Activated CD8-positive, alpha-beta memory T cell treated with anti-CD3 and anti-CD28 coated beads for 1 hour (primary cell): ENCODE measurements at places on chromosomes 2 and 18.

- no peak for DNase-seq
Observed at GRCh38 chr2:110140401-110140800, 24.8 kb upstream of the MALL start.

DNA sequence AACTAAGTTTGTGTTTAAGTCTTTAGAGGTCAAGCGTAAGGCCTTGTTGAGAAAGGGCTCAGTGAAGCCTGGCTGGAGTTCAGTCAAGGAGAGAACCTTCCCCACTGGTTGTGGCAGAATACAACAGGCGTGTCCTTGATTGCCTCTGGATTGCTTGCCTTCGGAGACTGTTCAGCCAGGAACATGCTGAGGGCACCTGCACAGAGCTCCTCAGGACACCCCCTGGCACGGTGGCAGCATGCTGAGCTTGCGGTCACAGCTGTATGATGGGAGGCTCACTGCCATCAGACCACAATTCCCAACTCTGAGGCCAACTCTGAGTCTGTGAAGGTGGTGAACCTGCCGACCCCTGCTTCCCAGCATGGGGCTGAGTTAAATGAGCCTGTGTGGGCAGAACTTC lies 130.0 kb downstream of the LPIN1 start:
- no peak for DNase-seq

DNA sequence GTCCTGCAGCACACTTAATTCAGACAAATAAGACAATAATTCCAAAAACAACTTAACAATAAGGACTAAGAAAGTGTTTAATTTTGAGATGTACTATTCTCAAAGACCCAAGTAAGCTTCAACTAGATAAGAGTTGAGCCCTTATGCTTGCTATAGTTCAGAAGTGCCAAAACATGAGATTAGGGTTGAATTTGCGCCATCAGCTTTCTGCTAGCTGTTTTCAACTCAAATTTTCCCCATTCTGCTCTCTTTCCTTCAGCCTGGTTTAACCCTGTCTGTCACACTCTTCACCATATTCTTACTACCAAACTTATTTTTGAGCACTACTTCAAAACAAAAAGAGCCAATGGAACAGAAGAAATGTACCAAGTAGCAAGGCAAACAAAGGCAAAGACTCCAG lies 4.1 kb downstream of the NFE2L2 start:
- DNase-seq: no peak

DNA sequence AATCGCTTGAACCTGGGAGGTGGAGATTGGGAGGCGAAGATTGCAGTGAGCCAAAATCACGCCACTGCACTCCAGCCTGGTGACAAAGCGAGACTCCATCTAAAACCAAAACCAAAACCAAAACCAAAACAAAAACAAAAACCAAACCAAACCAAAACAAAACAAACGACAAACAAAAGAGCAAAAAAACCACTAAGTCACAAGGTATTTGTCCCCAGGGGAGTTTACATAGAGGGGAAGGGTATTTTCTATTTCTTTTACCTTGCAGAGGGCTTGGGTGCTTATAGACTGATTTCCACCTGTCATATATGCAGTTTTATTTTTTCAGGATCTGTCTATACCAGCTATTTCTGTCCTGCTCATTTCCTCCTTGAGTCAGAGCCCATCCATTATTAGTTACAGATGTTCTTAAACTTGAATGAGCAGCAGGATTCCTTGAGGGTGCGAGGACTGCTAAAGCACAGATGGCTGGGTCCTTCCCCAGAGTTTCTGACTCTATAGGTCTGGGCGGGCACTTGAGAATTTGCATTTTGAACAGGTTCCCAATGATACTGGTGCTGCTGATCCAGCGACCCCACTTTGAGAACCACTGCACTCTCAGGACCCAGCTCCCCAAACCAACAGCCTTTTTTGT lies 102.2 kb upstream of the UXS1 start:
- DNase-seq: no peak

GRCh38 chr18:79599441-79599931 lies 80.1 kb upstream of the CTDP1 start:
- no peak for DNase-seq

GRCh38 chr2:82000606-82001005 lies 1696.1 kb upstream of the LRRTM1 start:
- DNase-seq: no peak

DNA sequence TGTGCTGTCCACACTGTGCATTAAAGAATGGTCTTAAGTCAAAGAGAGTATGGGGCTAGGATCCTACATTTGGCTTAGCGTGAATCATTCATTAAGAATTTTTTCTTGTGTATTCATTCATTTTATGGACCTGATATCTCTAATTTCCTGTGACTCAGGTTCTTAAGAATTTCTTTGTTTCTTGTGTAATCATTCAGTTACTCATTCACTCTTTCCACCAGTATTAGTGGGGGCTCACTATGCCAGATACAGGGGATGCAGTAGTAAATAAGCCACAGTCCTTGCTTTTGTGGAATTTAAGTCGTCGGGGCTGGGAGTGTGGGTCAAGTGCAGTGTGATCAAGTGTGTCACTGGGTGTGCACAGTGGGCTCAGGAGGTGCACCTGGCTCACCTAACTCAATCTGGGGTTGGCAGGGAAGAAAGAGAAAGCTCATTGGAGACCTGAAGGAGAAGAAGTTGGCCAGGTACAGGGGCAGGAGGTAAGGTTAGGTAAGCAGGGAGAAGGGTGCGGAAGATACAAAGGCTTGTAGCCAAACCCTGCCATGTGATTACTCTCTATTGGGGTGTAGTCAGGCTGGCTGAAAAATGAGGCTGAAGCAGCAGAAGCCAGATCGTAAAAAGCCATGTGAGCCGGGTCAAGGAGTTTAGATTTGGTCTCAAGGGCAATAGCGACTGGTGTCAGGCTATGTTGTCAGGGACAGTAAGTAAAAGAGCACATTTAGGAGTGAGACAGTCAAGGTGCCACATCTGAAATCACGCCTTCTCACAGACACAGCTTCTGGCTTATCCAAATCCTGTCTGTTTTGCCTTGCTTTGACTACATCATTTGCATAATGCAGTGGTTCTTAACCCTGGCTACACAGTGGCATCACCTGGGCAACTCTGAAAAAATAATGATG lies 67.2 kb downstream of the KCTD1 start:
- no peak for DNase-seq

- DNase-seq: no peak
Observed at GRCh38 chr18:61982475-61982874, 89.7 kb upstream of the RNF152 start.

- no peak for DNase-seq
Observed at GRCh38 chr2:237058423-237058822, 27.3 kb upstream of the COPS8 start.
